ENCODE measurements at places on chromosomes 4 and X.

- DNase-seq, result no peak
These were observed 113.2 kb upstream of the GIMD1 start for GRCh38 chr4:106481801-106482200.

DNA sequence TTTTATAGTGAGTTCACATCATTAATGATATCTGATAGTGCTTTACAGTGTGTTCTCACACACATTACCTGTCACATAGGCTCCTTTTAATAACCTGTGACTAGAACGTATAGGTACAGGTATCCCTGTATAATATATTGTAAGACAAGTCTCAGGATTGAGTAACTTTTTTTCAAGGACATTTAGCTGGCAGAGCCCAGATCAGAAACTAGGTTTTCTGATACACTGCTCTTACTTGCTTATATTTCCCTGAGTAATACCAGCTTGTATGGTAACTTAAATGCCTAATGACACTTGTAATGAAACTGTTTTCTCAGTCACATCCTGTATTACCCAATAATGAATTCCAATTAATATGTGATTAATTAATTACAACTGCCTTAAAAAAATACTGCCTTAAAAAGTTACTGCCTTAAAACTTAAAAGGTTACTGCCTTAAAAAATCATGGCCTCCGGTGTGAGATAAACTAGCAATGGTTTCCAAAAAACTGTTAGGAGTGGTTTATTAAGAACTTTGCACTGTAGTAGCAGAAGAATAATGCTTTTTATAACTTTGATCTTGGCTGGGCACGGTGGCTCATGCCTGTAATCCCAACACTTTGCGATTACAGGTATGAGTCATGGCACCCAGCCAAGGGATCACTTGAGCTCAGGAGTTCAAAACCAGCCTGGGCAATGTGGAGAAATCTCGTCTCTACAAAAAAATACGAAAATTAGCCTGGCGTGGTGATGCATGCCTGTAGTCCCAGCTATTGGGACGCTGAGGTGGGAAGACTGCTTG lies 11.9 kb downstream of the COPS4 start:
- no peak for DNase-seq

- no peak for DNase-seq
These were observed 463.0 kb upstream of the CPEB2 start for GRCh38 chr4:14539246-14539645.

DNA sequence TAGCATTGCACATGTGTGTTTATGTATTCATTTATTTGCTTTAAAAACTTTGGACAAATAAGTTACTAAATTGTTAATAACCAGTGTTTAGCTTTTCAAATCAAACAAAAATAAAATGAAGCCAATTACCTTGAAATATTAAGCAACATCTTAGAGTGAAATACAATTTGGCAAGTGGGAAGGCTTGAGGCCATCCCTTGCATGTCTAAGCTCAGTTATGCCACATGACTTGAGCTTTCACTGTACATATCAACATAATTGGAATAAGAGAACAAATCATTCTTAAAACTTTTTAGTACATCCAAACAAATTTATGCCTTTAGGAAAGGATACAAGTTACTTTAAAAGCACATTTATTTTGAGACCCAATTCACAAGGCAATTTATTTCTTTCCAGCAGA lies 640.6 kb downstream of the SPRY1 start:
- no peak for DNase-seq

DNA sequence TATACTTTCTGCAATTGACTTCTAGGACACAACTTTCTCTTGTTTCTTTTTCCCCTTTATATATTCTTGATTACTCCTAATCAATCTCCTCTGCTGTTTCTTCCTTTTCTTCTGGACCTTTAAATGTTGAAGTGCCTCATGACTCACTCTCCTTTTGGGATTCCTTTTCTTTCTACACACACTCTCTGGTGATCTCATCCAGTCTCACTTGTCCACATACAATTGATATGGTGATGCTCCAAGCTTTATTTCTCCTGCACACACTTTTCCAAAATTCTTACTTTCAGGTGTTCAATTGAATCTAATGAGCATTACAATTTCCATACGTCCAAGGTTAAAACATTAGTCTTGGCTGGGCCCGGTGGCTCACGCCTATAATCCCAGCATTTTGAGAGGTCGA lies 794.8 kb upstream of the EPHA5 start:
- no peak for DNase-seq

GRCh38 chr4:38654273-38654672 lies 9.7 kb upstream of the KLF3 start:
- no peak for DNase-seq

DNA sequence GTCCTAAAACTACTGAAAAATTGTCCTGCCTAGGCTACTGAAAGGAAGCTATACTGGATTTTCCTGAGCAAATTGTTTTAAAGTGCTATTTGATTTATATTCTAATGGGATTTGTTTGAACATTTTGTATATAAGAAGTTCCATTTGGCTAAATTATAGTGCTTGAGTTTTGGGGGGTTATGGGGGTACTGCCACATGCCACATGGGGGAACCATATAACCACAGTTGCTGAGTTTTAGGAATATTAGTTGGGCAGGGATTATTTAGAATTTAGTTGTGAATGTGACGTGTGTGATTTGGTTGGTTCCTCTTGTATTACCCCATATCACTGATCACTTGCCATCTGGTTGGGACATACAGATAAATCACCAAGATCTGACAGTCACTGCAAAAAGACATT lies 224.5 kb upstream of the TAPT1 start:
- DNase-seq, result no peak

GRCh38 chr4:5696341-5696740 lies 12.0 kb downstream of the EVC2 start:
- no peak for DNase-seq

GRCh38 chrX:39815631-39816030 lies 282.1 kb downstream of the BCOR start:
- DNase-seq, result no peak

- DNase-seq, result no peak
These were observed 96.5 kb downstream of the WWC2 start for GRCh38 chr4:183195534-183195933.

- DNase-seq, result no peak
These were observed 48.4 kb upstream of the PAK3 start for GRCh38 chrX:111047575-111047974.

- DNase-seq, result peak; percentile 6
These were observed 487.3 kb downstream of the MID1IP1 start for GRCh38 chrX:39288592-39288991.

DNA sequence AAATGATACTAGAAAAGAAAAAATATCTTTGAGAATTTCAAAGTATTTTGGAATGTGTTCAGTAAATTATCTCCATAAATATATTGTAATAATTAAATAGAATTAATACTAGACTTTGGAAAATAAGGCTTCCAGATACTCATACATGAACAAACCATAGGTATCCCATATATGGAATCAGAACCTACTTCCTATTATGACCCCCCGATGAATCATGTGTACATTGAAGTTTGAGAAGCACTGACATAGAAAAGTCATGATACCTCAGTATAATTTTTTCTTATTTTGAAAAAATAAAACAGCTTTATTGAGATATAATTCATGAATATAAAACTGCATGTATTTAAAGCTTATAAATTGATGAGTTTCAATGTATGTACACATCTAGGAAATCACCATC lies 27.2 kb upstream of the SMARCA5 start:
- DNase-seq, result no peak

GRCh38 chr4:14679906-14680305 lies 322.4 kb upstream of the CPEB2 start:
- DNase-seq, result no peak

- no peak for DNase-seq
These were observed 22.0 kb downstream of the NPNT start for GRCh38 chr4:105917171-105917685.

- DNase-seq, result no peak
These were observed 46.7 kb downstream of the MAOB start for GRCh38 chrX:43835559-43835958.

DNA sequence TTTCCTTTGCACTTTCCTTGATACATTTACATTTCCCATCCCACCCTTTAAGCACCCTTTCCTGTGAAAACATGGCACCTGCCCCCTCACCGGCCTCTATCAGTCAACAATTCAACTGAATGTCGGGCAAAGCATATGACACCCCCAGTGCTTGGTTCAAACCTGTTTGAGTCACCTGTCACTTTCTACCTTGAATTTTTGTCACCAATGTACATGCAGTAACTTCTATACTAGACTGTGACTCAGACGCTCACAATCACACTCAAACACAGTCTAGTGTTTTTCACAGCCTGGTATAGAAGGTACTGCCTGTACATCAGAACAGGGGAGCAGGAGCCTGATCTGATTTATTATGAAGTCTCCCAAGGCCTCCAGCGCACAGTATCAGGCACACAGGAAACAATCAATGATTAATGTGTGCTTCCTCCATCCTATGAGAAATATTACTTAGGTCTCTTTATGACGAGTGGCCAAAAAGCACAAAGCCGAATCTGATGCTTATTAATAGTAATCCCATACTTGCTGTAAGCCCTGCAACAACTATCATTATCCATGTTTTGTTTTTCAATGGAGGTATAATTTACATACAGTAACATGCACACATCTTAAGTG lies 49.2 kb upstream of the FAM9C start:
- DNase-seq, result no peak

DNA sequence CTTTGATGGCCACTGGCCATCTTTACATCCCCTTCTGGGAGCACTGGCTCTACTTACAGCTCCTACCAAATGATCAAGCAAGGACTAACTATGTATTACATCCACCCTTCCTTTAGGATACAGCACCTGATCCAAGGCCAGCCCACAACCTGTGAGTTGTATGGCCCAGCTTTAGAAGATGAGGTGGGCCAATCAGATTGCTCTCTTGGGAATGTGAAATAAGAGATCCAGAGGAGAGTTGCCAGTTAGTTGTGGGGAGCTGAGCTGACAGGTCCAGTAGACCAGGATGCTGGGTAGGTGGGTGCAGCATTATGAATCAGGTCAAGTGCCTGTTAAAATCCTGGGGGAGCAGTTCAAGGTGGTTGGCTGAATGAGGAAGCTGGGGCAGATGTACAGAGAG lies 111.5 kb downstream of the GNL3L start:
- no peak for DNase-seq

DNA sequence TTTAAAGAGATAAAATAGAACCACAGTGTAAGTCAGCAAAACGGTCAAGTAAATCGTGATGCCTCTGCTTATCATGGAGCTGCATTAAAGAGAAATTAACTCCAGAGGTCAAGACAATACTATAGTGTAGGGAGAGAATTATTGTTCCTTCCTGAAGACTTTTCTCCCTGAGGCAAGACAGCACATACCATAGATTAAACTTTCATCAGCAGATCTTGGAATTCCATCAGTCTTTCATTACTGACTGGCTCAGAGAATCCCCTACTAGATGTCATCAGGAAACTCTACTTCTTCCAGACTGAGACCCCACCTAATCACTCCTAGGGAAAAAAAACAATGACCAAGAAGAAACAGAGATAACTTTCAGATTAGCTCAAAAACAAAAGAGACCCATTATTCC lies 131.3 kb downstream of the NSUN7 start:
- DNase-seq, result no peak

DNA sequence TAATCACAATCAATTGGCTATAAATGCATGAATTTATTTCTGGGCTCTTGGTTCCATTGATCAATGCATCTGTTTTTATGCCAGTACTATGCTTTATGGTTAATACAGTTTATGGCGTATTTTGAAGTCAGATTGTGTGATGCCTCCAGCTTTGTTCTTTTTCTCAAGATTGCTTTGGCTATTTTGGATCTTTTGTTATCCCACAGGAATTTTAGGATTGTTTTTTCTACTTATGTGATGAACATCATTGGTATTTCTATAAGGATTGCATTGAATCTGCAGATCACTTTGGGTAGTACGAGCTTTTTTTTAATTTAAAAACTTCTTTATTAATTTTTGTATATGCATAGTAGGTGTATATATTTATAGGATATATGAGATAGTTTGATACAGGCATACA lies 338.7 kb upstream of the IGFBP7 start:
- DNase-seq, result no peak

All from NCI-H1930 (cell line).